ENCODE measurements at places on chromosomes 5 and 9.

DNA sequence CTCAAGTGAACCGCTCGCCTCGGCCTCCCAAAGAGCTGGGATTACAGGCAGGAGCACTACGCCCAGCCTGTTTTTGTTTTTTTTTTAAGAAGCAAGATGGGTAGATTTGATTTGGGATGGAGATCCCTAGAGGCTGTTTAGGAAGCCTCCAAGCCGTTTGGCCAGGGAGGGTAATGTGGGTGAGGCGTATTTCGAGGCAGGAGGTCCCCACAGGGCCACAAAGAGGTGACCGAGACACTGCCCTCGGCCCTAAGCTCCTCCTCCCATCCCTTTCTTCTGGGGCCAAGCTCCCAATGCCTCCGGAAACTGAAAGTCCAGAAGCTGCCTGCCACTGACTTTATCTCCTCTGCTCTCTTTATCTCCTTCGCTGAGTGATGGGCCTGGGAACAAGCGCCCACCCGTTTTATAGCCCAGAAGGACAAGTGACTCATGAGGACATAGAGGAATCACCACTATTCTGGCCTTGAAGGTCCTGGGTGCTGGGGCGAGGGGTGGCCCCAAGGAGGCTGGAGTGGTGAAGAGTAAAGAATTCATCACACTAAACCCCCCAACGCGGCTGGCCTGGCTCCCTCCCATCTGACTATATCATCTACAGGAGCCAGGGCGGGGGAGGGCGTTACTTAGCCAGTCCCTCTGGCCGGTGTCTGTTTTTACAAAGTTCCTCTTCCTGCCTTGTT is 2.0 kb upstream of the RALGDS start:
- DNase-seq, result no peak

- no peak for DNase-seq
Observed at GRCh38 chr5:173974688-173975239, 14.2 kb upstream of the C5orf47 start.

DNA sequence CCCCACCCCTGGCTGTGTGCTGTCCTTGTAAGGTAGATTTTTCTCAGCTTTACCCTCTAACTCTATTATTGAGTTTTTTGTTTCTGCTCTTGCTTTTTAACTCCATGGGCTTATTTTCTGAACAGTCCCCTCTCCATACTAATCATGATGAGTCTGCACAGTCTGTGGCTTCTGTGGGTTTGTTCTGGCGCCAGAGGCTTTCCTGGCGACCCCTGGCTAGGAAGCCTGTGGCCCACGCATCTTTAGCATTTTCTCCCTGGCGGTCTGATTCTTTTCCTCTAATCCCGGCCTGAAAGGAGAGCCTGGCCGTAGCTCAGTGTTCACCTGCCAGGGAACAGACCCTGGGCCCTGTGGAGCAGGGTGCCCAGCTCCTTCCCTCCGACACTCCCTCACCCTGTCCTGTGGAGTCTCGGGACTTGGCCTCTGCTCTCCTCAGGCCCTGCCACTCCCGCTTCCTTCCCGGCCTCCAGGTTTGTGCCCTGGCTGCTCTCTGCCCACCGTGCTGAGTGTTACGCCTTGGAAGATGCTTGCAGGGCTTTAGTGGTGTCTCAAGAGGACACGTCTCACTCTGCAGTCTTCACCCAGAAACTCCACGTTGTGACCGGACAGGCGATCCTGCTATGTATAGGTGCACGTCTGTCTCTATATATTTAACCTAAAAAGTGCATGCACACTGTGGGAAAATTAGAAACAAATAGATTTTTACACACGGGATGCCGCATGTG is 31.7 kb upstream of the LRRC14B start:
- no peak for DNase-seq

- no peak for DNase-seq
Observed at GRCh38 chr5:132595624-132596023, 38.8 kb downstream of the RAD50 start.

DNA sequence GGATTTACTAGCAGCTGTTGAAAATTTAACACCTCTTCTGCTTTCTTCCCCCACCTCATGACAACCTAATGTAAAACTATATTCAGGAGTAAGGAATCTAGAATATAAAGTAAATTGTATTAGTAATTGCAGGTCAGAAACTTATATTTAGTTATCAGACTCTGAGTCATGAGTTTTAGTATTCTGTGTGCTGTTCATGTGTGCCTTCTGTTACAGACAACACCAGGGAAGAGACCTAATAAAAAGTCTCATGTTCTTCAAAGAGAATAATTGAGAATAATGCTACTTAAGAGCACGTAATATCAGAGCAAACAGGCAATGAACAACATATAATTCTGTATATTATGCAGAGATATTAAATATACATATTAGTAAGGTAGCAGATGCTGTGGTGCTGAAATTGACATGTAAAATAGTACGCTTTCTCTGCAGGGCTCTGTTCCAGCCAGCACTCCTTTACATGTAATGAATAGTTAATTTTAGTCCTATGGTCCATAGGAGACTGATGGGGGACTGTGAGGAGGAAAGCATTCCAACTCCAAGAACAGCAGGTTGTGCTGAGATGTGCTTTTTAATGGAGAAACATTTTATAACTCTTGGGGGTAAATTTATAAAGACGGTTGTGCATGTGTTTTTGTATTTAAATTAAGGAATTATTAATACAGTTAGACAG is 106.4 kb downstream of the ZSWIM6 start:
- DNase-seq, result no peak

GRCh38 chr5:103541569-103541968 is 21.0 kb downstream of the NUDT12 start:
- no peak for DNase-seq

DNA sequence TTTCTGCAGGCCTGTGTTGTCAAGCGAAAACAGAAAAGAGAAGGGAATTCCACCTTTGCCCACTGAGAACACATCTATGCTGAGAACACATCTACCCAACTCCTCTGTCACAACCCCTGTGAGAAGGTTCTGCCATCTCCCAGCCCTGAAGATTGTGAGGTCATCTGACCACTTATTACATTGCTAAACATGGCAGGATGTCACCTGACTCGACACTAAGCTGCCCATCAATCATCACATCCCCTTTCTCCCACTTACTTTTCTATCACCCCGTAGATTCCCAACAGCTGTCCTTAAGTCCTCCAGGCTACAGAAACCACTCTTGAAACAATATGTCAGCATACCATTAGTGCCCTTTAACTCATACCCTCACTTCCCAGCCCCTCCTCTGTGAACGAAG is 64.2 kb upstream of the PRSS3 start:
- no peak for DNase-seq
